Progenitor cell of endocrine pancreas (in vitro differentiated cells): ENCODE measurements at places on chromosomes 7 and 10. TPM values are rescaled to one million over a fixed set of nuclear protein-coding genes. Genes with fewer than 3 reads are reported as not detected.

DNA sequence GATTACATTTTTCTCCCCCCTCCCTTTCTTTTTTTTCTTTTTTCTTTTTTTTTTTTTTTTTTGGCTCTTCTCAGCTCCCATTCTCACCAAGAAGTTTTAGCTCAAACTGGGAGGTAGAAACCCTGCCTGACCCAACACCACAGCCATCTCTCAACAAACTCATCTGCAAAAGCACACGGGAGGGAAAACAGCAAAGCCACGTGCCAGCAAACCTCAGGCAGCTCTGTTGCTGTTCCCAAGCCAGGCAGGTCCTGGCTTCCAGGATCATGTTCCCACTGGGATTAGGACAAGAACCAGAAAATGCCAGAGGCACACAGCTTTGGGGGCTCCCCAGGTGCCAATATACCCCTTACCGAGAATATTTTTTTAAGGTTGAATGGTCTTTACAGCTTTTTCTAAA is 56.7 kb downstream of the ITIH5 start:
- no peak for DNase-seq

DNA sequence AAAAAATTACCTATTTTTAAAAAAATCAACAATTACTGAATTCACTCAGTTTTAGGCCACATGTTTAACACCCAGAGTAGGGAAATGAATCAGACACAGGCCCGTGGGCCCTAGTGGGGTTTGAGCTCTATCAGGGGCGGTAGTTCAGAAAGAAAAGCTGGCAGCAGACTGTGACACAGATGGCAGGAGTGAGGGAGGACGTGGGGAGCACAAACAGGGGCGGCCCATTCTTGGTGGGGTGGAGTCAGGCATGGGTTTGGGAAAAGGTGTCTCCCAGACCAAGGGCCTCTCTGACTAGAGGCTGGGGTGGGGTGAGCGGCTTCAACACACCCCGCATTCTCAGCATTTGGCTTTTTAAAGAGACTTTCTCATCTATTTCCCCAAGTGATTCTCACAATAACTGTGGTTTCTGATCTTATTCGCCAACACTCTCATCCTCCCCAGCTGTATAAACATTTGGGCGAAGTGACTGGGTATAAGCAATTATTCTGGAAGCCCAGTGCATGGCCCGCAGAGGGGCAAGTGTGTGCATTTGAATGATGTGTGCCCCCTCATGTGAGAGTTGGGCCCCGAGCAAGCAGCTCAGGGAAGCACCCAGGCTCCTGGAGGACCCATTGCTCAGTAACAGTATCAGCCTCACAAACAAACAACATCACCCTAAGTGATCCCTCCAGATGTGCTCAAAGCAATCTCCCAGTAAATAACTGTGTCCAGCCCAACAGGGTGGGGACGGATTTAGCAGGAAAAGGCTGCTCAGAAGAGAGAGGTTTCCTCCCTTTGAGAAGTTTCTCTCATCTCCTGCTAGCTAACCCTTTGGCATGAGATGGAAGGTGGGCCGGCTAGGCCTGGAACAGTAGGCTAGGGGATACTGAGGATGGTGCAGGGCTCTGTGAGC is 437.6 kb upstream of the ZMIZ1 start:
- DNase-seq: no peak

GRCh38 chr7:150375662-150376521 is 3.2 kb upstream of the ZNF775 start:
- DNase-seq: no peak

The PROSER2 gene
- 18.8 and 19.0 TPM in 2 replicates for total RNA-seq
